Heart left ventricle (tissue), 16 donors: ENCODE measurements at places on chromosomes 4 and X.

- no peak for DNase-seq
Observed at GRCh38 chrX:110847334-110847733, 51.7 kb upstream of the CHRDL1 start.

GRCh38 chr4:173145131-173145530, 23.5 kb upstream of the GALNT7 start:
- no peak for DNase-seq

GRCh38 chr4:3285558-3286334, 7.1 kb upstream of the RGS12 start:
- peak; percentile 19 for DNase-seq

- peak; percentile 51 for DNase-seq
Observed at GRCh38 chr4:154416190-154416547, 75.4 kb downstream of the DCHS2 start.

DNA sequence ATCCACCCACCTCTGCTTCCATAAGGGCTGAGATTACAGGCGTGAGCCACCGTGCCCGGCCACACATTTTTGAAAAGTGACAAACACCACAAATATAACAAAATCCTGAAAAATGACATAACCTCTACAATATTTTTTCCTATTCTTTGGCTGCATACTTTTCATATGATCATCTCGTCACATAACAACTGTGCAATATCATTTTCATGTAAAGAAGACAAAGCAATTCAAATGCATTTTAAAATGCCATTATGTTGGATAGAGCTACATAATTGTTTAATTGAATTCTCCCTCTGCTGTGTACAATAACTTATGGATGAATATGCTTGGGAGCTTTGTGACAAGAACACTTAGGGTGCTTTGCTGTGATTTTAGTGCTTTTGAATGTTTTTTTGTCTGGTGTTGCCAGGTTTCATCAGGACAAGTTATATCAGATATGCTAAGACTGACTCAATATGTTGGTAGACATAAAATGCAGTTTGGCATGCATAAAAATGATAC, 132.9 kb downstream of the CHIC2 start:
- DNase-seq = no peak

DNA sequence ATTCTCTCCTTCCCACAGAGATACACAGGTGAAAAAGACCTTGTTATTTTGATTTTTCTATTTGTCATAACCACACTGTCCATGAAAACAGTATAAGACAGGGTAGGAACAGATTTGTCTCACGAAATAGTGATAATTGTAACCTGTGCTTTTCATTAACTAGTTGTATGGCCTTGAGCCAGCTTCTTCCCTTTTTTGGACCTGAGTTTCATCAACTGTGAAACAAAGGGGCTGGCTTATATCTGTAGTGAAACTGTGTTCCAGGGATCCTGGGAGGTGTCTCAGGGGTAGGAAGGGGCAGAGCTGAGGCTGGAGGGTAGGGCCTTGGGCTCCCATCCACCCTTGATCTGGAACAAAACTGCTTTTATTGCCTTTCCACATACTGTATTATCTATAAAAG, 50.9 kb downstream of the MED28 start:
- no peak for DNase-seq

DNA sequence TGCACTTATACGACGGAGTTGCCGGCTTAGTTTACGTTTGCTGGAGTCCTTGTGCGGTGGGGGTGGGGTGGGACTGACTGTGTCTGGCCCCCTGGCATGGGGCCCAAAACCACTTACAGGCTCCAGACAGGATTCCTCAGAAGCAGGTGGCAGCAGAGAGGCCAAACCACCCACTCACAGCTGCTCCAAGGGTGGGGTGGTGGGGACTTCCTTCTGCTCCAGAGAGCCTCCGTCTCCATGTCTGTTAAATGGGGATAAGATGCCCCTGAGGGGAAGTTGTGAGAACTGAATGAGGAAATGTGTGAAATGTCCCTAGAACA, 36.7 kb downstream of the PSAPL1 start:
- peak; percentile 53 for DNase-seq

DNA sequence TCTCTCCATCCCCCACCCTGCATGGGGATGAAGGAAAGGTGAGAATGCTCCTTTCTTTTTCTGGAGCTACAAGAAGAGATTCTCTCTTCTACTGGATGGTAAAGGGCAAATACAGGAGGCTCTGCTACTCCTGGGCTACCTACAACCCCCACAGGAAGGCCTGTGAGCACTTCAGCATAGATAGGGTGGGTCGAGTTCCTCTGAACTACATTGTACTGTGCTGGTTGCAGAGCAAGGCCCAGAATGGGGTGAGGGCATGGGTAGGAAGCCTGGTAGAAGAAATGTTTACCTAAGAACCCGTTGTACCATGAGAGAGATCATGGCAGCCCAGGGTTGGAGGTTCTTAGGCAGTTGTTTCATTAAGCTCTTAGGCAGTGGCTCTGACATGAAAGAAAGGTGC, 510.4 kb downstream of the MID1IP1 start:
- DNase-seq = no peak

- DNase-seq = no peak
Observed at GRCh38 chr4:5504486-5504885, 203.9 kb downstream of the EVC2 start.

DNA sequence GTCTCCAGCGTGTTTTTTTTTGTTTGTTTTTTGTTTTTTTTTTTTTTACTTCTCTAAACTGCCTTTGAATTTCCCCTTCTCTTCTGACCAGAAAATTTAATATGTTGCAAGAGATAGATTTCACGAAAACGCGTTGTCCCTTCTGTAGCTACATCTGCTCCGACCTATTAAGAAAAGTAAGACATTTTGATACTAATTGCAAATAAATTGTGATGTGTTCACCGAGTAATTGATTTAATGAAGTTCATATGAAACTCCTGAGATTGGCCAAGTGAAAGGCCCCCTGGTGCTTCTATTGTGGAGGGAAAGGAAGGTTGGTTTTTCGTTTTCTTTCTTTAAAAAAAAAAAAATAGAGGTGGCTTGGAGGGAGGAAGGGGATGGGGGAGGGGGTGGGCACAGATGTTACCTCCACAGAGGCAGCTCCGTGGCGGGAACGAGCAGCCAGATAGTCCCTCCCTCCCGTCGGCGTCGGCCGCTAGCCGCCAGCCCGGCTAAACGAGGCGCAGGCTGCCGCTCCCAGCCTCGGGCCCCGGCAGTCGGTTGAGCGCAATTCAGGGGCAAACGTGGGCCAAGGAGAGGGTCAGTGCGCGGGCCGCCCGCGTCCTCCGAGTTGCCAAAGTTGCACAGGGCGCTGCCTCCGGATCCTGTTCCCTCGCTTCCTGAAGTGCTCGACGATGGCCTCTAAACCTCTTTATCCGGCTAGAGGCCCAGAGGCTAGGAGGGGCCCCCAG, 139.1 kb upstream of the ZIC3 start:
- DNase-seq = no peak

DNA sequence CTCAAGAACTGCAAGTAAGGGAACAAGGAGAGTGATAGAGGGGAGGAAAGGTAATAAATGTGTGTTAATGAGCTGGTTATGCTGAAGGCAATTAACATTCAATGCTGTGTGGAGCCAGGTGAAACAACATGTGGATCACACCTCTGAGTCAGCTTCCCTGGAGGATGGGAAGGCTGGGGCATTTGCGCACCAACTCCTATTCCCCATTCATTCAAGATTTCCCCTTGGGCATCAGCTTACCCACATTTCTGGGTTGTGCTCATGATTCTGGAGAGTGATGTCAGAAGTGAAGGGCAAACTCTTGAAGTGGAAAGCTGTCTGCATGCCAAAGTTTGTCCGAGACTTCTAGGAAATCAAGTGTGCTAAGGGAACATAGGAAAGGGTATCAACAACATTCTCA, 461.4 kb downstream of the MID1IP1 start:
- DNase-seq = no peak

GRCh38 chr4:78056265-78057129, 626 bp upstream of the FRAS1 start:
- peak; percentile 79 for DNase-seq

- no peak for DNase-seq
Observed at GRCh38 chr4:33116871-33117270, 2396.7 kb downstream of the PCDH7 start.

DNA sequence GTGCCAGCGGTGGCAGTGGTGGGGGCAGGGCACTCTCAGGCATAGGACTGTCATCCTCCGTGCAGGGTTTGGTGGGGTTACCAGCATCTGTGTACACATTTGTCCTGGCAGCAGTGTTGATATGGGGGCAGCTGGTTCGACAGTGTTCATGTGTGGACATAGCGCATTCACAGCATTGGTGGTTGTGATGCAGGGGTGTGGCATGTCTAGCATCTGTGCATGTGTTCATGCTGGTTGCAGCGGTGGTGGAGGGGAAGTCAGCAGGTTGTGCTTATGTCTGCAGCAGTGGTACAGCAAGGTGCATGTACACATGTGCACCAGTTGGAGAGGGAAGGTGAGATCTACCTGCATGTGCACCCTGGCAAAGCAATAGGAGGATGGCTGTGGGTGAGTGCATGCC, 75.3 kb upstream of the ZXDB start:
- no peak for DNase-seq

GRCh38 chrX:5142644-5143043, 1086.0 kb downstream of the NLGN4X start:
- DNase-seq = no peak

DNA sequence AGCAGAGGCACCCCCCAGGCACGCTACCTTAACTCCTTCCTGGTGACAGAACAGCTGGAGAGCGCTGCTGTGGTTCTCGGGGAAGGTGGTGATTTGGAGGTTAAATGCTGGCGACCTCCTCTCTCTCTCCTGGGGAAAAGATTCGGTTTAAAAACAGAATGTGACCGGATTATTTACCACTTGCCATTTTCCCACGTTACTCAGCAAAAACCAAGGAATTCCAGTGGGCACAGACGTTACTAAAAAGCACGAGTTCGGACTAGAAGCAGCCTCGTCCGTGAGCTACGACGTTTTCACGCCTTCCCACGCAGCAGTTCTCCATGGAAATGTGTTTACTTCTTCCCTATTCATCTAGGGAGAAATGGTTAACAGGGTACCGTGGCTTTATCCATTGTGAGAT, 32.3 kb upstream of the C4orf50 start:
- DNase-seq = no peak

DNA sequence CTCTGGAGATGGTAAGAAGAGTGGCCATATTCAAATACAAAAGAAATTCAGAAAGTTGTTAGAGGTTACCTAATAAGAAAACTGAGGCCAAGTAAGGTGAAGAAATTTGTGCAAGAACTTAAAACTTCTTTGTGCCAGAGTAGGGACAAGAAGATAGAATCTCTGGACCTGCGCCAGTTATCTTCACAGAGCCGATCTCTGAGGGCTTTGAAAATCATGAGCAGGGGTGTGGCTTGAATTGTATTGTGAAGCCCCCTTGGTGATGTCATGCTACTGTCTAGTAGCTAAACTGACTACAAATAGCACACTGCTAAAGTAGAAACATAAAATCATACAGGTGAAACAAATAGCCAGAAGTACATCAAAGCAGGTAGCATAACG, 184.6 kb downstream of the UGT8 start:
- DNase-seq = no peak

GRCh38 chr4:7155590-7156071, 36.7 kb upstream of the SORCS2 start:
- DNase-seq = peak; percentile 59

DNA sequence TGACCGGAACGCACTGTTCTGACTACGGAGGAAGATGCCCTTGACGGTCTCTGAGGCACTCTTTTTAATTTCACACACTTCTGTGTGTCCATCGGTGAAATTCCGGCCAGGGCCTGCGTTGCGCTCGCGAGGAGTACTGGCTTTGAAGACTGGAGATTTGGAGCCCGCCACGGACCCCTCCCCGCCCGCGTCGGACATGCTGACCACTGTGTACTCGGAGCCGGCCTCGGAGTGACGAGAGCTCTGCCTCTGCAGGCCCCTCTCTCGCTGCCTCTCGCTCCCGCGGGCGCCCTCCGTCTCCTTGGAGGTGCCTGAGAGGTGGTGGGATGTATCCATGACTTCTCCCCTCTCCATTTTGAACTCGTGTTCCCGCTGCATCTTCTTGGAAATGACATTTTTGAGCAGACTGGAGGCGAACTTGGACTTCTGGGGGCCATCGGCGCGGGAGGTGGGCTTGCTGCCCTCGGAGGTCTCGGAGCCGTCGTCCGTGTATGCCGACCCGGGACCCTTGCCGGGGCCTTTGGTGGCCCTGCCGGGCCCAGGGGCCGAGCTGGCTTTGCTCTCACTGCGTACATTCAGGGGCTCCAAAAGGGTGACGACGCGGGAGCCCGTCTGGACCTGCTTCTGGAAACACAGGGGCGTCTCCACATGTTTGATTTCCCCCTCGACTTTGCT, 5.7 kb downstream of the C4orf54 start:
- DNase-seq = peak; percentile 17
